Pancreas (tissue), 10 donors: ENCODE measurements at places on chromosomes 3 and 15. TPM values are rescaled to one million over a fixed set of nuclear protein-coding genes. Genes with fewer than 3 reads are reported as not detected.

The SLCO2A1 gene
- polyA plus RNA-seq, result 7.2 TPM

The RAB7A gene
- 43.6 TPM for polyA plus RNA-seq

The TMIE gene
- 0.42 TPM for polyA plus RNA-seq

The C15orf39 gene
- polyA plus RNA-seq, result 11.1 TPM

The SNRPN gene
- polyA plus RNA-seq, result 67.5 TPM

The ATP13A4 gene
- 5.7 TPM for polyA plus RNA-seq

The PLIN1 gene
- polyA plus RNA-seq, result 19.0 TPM

The LOXL1 gene
- polyA plus RNA-seq, result 14.8 TPM

The BMF gene
- polyA plus RNA-seq, result 4.3 TPM

The ZNF501 gene
- 0.84 TPM for polyA plus RNA-seq

The CFAP20DC gene
- 0.38 TPM for polyA plus RNA-seq
